ENCODE measurements at places on chromosomes 7 and 10. TPM values are rescaled to one million over a fixed set of nuclear protein-coding genes. Genes with fewer than 3 reads are reported as not detected.

C7orf25 gene
- 15.7 TPM for total RNA-seq

OR2A2 gene
- not detected for total RNA-seq

RASSF4 gene
- 13.1 TPM for total RNA-seq

PKD2L1 gene
- not detected for total RNA-seq

GCK gene
- 5.3 TPM for total RNA-seq
